Gastroesophageal sphincter (tissue), 4 donors: ENCODE measurements at places on chromosomes 16 and 17.

GRCh38 chr17:45013021-45013997 lies 38.1 kb downstream of the DCAKD start:
- ATAC-seq = peak; percentile 48

- ATAC-seq = no peak
Observed at GRCh38 chr16:89041571-89042481, 51.8 kb upstream of the ACSF3 start.

DNA sequence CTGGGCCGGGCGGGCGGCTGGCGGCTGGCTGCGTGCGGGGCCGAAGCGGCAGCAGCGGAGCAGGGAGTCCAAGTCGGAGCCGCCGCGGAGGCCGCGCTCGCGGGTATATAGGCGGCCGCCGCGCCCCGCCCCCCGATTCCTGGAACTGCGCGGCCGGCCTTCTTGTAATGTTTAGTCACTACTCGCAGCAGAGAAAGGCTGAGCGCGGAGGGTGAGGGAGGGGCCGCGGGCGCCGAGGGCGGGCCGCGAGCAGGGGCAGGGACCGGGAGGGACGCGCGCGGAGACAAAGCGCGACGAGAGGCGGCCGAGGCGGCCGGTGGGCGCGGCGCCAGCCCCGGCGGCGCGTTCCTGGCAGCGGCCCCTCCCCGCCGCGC lies at the start of gene SOCS3:
SOCS3 (minus strand) TSS at position 81 of the 374 bp plus-strand sequence. CDS start 982 bp downstream, outside the sequence.
- ATAC-seq = peak; percentile 88

DNA sequence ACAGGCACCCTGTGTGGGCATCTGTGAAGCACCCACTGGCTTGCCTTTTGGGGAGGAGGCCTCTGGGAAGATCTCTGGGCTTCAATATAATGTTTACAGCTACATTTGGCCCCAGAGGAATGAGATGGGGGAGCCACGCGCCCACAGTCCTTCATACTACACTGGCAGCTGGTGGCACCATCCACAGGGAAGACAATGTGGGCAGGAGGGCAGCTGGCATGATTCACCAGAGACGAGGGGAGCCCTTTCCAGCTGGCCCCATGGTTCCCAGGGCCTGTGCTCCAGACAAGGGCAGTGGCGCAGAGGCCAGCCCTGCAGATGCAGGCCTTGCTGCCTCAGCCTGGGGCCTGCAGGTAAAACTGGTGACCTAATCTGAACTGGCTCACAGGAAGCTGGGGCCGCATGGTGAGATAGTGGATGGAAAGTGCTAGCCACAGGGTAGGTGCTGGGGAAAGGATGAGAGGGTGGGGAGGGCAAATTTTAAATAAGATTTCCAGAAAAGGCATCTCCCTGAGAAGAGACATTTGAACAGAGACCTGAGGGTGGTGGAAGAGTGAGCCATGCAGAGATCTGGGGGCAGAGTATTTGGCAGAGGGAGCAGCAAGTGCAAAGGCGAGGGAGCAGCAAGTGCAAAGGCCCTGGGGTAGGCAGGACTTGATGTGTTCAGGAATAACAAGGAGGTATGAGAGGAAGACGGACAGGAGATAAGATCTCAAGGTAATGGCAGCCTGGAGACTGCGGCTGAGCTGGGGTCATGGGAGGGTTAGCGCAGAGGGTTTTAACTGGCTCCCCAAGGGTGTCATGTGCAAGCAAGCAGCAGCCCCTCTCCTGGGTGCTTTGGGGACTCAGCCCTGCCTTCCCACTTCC lies 12.1 kb upstream of the KCNJ12 start:
- ATAC-seq = no peak

DNA sequence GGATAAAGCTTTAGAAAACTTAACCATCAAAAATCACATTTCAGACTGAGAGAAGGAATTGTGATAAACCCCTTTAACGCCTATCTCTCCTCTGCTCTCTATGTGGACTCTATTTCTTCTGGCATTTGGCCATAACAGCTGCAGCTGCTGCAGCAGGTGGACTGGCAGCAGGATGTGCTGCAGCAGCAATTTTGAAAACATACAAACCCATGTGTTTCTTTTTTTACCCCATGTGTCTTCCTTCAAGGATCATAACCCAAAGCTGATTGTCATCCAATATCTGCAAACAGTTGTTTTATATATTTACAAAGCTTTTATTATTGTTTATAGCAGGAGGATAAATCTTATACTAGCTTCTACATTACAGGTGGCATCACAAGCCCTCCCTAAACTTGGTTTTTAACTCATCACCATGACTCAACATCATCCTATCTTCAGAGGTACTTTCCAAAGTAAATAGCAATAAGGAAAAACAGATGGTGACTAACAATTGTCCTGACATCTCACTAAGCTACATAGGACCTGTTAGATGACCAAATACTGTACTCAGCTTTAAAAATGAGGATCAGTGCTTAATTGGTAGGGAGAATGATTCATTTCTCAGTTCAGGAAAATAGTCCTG lies 14.5 kb upstream of the KRTAP9-2 start:
- ATAC-seq = no peak

- ATAC-seq = no peak
Observed at GRCh38 chr17:21462237-21462636, 86.1 kb downstream of the KCNJ12 start.

DNA sequence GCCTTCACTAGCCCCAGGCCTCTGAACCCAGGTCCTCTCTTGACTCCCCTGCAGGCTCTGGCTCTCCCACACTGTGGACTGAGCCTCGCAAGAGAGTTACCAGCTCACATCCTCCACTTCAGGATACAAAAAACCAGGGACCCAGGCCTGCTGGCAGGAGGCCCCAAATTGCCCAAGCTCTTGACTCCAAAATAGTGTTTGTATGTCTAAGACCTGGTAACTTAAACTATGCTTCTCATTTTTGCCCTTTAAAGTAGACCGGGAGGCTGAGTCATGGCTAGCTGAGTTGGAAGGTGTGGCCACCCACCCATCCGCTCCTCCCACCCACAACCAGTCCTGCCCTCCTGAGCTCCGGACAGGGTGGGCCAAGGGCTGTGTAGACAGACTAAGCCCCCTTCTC lies 250.0 kb downstream of the SOX9 start:
- ATAC-seq = no peak

GRCh38 chr16:6428861-6429260 lies 903.8 kb upstream of the RBFOX1 start:
- no peak for ATAC-seq

DNA sequence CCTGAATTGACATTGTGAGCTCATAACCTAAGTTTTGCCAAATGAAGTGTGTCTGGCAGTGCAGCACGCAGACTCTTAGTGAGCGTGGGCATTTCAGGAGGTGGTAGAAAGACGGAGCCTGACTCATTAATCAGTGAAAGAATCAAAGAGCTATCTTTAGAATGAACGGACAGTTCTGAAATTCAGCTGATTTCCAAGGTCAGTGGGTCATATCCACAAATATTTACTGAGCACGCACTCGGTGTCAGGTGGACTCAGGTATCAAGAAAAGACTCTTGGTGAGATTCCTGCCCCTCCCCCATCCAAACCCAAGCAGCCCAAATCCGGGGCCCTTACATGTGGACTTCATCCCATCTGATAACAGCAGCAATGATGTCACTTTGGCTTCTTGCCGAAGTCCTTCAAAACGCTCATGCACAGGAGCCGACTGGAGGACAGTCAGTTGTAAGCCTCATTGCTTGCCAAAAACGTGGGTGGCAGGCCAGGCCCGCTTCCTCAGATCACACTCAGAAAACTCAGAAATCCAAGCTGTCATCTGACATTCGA lies 185.8 kb downstream of the HS3ST3A1 start:
- ATAC-seq = no peak

DNA sequence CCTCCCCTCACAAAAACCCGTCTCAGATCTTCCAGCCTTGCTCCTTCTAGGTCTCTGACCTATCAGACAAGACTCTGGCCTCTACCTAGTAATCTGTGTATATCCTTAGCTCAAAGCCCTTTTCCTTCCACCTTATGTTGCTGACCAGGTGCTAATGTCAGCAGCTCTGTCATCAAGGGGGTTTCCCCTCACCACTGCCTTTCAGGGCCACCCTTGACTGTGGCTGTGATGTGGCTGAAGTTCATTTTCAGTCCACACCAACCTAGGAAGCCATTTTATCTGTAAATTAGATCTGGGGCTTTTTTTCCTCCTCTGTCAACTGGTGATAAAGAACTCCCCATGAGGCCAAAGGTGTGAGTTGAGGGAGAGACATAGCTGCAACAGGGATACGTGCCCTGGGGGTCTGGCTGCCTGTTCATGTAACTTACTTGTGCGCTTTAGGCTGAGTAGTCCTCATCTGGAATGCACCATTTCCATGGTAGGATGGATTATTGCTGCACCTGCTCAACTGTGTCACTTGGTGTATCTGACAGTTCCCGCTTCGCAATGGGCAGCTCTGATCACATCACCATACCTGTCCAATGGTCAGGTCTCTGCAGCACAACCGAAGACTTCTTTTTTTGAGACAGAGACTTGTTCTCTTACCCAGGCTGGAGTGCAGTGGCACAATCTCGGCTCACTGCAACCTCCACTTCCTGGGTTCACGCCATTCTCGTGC lies 14.7 kb upstream of the RUNDC3A start:
- no peak for ATAC-seq

DNA sequence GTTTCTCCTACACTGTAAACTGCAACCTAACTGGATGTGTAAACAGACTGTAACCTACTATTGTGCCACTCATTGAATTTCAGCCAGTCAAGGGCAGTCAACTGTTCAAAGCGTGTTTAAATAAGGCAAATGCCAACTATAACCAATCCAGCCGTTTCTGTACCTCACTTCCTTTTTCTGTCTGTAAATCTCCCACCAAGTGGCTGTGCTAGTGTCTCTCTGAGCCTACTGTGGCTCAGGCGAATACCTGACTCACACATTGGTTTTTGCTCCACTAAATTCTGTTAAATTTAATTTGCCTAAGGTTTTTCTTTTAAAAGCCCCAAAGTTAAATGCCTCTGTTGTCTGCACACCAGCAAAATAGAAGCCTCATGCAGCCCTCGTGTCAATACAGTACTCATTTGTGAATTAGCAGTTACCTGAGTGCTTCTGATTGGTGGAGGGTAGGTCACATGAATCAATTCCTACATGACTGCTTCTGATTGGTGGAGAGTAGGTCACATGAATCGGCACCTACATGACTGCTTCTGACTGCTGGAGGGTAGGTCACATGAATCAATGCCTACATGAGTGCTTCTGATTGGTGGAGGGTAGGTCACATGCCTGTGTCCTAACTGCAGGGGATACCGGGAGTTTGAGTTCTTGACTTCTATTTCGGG lies 31.1 kb upstream of the CCR7 start:
- no peak for ATAC-seq

GRCh38 chr16:53059672-53060071 lies 4.9 kb downstream of the CHD9 start:
- no peak for ATAC-seq

DNA sequence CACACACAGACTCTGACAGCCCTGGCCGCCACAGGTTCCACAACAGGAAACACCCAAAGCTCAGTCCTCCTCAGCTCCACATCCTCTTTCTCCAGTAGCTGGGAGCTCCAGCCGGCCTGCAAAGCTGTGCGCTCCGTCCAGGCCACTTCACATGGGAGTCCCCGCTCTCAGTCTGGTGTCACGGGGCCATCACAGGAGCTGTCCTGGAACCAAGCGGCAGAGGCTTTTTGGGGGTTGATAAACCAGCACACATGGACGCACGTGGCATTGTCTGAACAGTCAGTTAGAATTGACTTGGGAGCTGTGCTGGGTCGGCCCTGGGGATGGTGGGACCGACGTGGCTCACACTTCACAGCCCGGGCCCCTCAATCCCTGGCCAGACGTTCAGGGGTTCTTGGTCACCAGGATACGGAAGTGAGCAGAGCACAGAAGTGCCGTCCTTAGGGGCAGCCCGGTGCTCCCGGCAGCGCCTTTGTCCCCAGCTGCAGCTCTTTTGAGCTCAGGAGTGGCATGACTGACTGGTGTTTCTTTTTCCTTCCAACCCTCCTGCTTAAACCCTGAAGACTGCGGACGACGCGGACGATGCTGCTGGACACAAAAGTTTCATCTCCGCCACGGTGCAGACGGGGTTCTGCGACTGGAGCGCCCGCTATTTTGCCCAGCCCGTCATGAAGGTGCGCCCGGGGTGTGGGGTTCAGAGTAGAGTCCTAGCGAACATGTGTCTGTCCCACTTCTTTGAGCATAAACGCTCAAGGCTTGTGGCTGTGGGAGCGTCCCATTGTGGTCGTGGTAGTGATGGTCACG lies 66.6 kb upstream of the CHMP6 start:
- ATAC-seq = no peak

DNA sequence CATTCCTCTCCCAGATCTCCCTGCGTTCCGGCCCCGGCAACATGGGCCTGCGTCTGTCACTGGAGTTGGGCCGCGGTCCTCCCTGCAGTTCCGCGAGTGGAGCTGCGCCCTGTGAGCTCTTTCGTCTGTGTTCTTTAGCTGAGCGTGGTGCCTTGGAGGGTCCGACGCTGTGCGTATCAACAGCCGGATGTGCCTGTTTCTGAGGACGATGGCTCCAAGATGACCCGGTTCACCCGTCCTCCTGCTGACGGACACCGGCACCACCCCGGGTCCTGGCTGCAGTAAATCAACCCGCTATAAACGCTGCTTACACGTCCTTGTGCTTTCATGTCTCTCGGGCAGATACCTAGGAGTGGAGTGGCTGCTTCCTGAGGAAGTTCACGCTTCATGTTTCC lies 44.8 kb upstream of the GNG13 start:
- ATAC-seq = no peak

DNA sequence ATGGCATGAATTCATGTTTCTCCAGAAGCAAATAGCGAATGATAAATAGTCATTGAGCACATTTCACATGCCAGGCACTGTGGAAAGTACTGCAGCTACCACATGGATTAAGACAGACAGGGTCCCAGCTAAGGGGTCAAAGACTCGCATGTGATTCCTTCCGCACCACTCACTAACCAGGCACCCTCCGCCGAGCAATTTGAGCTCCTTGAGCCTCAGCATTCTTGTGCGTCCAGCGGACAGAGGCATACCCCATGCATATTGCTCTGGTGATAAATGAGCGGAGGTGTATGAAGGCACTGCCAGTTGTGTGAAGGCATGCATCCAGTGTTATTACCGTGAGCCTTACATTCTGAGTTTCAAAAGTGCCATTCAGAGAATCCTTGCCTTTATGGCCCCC lies 358.7 kb downstream of the HS3ST4 start:
- no peak for ATAC-seq

- no peak for ATAC-seq
Observed at GRCh38 chr17:78828470-78829185, 12.0 kb downstream of the USP36 start.
